Hair follicular keratinocyte (primary cell): ENCODE measurements at places on chromosomes 1 and 21. TPM values are rescaled to one million over a fixed set of nuclear protein-coding genes. Genes with fewer than 3 reads are reported as not detected.

Gene ZBTB21
- 4.6 and 6.8 TPM in 2 replicates for total RNA-seq

Gene SLC45A3
- total RNA-seq = 3.0 and 6.3 TPM in 2 replicates

Gene ZBTB8A
- 4.1 and 4.9 TPM in 2 replicates for total RNA-seq

Gene S100A7
- 5.2 and 13.3 TPM in 2 replicates for total RNA-seq

Gene IL24
- 12.4 and 14.1 TPM in 2 replicates for total RNA-seq

Gene NECTIN4
- total RNA-seq = 0.23 and 2.9 TPM in 2 replicates

Gene KRTAP13-3
- not detected in 2 replicates for total RNA-seq

Gene CZIB
- total RNA-seq = 52.0 and 52.2 TPM in 2 replicates

Gene ACKR1
- total RNA-seq = not detected in 2 replicates

Gene HFM1
- not detected in 2 replicates for total RNA-seq

Gene GIPC2
- total RNA-seq = 1.9 and 3.0 TPM in 2 replicates

Gene ANKRD34A
- total RNA-seq = 0.49 and 0.70 TPM in 2 replicates

Gene APCS
- not detected in 2 replicates for total RNA-seq

Gene CHI3L1
- 0.27 TPM in 1 of 2 replicates, not detected in the other for total RNA-seq

Gene SYT14
- 0.04 and 0.94 TPM in 2 replicates for total RNA-seq

Gene EXO1
- 5.5 and 16.7 TPM in 2 replicates for total RNA-seq

Gene RIMS3
- total RNA-seq = 3.1 and 3.6 TPM in 2 replicates

Gene TRPM2
- 0.46 TPM in 1 of 2 replicates, not detected in the other for total RNA-seq

Gene OR2T11
- not detected in 2 replicates for total RNA-seq

Gene KIRREL1
- 106 and 128 TPM in 2 replicates for total RNA-seq

Gene FCRL6
- total RNA-seq = not detected in 2 replicates

Gene C1orf226
- total RNA-seq = 0.08 and 0.34 TPM in 2 replicates

Gene S100A16
- total RNA-seq = 1,743 and 1,927 TPM in 2 replicates

Gene LCE6A
- total RNA-seq = not detected in 2 replicates

Gene PDC
- not detected in 2 replicates for total RNA-seq

Gene HES4
- total RNA-seq = 3.0 and 5.6 TPM in 2 replicates

Gene THEM5
- total RNA-seq = not detected in 2 replicates
